Peyer's patch (tissue), 4 donors: ENCODE measurements at places on chromosomes 1 and 21.

DNA sequence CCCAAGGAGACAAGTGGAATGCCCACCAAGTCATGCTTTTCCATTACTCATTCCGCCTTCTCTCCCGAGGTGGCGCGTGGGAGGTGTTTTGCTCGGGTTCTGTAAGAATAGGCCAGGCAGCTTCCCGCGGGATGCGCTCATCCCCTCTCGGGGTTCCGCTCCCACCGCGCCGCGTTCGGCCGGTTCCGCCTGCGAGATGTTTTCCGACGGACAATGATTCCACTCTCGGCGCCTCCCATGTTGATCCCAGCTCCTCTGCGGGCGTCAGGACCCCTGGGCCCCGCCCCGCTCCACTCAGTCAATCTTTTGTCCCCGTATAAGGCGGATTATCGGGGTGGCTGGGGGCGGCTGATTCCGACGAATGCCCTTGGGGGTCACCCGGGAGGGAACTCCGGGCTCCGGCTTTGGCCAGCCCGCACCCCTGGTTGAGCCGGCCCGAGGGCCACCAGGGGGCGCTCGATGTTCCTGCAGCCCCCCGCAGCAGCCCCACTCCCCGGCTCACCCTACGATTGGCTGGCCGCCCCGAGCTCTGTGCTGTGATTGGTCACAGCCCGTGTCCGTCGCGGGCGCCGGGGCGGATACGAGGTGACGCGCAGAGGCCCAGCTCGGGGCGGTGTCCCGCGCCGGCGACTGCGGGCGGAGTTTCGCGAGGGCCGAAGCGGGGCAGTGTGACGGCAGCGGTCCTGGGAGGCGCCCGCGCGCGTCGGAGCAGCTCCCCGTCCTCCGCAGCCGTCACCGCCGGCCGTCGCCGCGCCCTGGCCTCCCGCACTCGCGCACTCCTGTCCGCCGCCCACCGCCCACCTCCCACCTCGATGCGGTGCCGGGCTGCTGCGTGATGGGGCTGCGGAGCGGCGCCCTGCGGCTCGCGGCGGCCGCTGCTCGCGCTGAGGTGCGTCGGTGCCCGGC, at the start of gene KIF1B:
Gene KIF1B, plus strand, starts transcription at position 666 of the 906 bp plus-strand sequence. CDS start 21,759 bp downstream, outside the sequence.
- peak; percentile 99 for DNase-seq

GRCh38 chr1:154360288-154360687, 35.0 kb downstream of the ATP8B2 start:
- DNase-seq = no peak

- DNase-seq = peak; percentile 75
Observed at GRCh38 chr1:1136547-1137230, 20.8 kb upstream of the C1orf159 start.

GRCh38 chr1:160860840-160861505, 1.7 kb downstream of the CD244 start:
- DNase-seq = no peak

DNA sequence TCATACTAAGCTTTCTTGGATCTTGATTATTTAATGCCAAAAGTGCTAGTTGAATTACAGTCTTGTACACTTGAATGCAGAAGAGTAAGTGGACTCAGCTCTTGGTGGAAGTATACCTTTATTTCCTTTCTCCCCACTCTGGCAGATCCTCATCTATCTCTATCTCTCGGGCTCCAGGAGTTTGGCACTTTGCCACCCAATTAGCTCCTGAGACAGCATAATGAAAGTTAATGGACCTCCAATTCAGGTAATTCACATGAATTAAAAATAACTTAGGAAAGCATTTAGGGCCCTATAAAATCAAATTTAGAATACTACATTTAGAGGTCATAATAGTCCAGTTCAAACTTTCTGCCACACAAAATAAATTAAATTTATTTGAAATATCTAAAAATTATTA, 67.4 kb downstream of the OLFM3 start:
- no peak for DNase-seq

GRCh38 chr1:154750681-154751665, 119.1 kb downstream of the KCNN3 start:
- no peak for DNase-seq
